ENCODE measurements at places on chromosomes 12 and 14.

GRCh38 chr12:113244478-113244958, 23.3 kb downstream of the TPCN1 start:
- DNase-seq: no peak

- DNase-seq: no peak
Observed at GRCh38 chr14:20631880-20632389, 9.6 kb downstream of the OR6S1 start.

- no peak for DNase-seq
Observed at GRCh38 chr12:122310626-122311333, 44.5 kb upstream of the VPS33A start.

DNA sequence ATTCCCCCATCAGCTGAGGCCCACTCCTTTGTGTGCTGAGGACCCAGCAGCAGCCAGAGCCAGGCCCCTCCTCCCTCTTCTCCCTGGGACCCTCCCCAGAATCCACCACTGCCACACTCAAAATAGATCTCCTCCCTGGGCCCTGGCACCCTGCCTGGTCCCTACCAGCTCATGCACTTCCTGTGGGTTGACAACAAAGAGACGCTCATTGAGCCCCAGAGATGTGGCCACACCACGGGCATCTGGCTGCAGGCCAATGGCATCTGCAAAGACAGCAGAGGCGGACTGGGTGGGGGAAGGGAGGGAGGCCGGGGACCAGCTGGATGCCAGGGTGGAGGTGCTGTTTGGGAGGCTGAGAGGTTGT, 16.0 kb upstream of the ENDOU start:
- no peak for DNase-seq

DNA sequence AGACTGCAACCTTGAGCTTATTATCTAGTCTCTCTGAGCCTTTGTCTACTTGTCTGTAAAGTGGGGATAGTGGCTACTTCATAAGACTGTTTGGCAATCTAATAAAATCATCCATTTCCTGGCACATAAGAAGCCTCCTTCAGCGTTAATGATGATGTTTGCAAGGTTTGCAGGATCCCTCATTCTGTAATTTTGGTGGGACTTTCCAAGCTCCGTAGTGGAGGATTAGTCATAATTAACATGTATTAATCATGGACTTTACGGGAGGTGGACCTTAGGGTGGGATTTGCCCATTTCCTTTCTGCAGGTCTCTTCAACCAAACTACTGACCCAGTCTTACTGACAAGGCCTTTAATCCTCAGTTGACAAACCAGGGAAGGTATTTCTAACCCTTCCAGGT, 66.2 kb downstream of the NTF3 start:
- DNase-seq: no peak

DNA sequence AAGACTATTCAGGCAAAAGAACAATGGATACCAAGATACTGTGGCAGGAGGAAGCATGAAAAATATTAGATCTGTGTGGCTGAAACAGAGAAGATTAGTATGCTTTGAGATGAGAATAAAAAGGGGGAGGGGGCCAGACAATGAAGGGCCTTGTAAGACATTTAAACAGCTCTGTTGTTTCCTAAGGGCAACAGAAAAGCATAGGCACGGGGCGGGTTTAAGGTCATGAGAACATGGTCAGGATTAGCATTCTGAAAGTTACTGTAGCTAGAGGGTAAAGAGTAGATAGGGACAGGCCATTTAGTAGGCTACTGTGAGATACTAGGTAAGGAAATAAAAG, 18.6 kb downstream of the INTS13 start:
- no peak for DNase-seq

GRCh38 chr12:123131291-123131832, 19.5 kb downstream of the PITPNM2 start:
- DNase-seq: no peak

- no peak for DNase-seq
Observed at GRCh38 chr14:93010130-93010499, 87.2 kb downstream of the CHGA start.

DNA sequence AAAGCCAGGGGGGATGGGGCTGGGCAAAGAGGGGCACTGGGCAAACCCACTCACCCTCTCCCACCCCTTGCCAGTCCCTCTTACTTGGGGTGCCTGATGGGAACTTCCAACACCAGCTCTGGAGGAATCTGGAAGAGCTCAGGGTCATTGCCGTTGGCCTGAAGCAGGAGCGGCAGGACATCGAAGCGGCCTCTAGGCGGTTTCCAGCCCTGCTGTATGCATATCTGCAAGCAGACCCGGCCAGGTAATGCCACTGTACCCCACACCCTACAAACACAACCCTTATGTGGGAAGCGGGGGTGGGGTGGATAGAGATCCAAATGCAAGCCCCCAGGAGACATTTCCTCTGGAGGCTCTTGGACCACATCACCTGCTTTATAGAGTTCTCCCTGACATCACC, 83.6 kb downstream of the NOS1 start:
- no peak for DNase-seq

DNA sequence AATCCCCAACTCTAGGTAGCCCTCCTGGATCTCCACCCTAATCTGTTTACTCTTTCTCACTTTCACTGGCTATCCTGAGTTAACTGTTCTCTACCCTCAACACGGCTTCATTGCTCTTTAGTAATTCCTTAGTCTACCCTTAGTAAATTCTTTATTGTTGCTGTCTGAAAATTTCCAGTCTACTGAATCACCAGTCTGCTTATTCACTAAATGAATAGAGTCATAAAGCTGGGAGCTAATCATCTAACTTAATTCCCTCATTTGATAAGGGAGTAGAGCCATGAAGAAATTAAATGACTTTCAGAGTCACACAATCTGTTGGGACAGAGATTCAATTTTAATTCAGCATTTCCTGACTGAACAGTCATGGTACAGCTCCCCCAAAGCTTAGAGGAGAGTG, 36.5 kb downstream of the YEATS4 start:
- no peak for DNase-seq

DNA sequence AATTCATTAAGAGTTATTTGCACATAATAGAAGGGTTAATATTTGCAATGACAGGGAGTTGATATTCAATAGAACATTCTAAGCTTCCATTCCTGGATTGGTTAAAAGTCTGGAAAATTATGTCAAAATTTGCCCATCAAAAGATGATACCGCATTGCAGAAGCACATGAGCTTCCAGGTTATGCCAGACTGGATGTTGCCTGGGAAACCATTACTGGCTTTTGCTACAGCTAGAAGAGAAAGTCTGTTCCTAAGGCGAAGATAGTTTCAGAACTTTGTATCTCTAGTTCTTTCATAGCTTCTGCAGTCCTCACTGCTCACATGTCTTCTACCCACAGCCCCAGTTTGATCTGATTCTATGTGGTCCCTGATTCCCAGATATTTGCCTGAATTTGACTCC, 122.4 kb upstream of the AMIGO2 start:
- no peak for DNase-seq

DNA sequence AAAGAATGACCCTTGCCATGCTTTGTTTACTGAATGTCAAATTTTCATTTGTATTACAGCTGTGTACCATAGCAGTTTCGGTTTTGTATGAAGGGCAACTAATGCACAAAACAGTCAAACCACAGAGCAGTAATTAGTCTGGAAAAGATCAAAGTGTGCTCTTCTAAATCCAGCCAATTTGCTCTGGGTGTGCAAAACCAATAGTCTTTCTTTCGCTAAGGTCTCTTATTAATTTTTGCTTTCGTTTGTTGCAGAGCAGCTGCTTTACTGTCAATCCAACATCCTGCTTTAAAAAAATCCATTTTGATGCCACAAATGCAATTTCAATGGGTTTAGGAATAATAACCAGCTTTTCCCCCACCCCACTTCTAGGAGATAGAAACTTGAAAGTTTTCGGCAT, 114.2 kb downstream of the BRMS1L start:
- DNase-seq: no peak

GRCh38 chr12:102885043-102885932, 31.8 kb downstream of the PAH start:
- no peak for DNase-seq

GRCh38 chr12:29234965-29235626, 86.0 kb downstream of the FAR2 start:
- DNase-seq: no peak

DNA sequence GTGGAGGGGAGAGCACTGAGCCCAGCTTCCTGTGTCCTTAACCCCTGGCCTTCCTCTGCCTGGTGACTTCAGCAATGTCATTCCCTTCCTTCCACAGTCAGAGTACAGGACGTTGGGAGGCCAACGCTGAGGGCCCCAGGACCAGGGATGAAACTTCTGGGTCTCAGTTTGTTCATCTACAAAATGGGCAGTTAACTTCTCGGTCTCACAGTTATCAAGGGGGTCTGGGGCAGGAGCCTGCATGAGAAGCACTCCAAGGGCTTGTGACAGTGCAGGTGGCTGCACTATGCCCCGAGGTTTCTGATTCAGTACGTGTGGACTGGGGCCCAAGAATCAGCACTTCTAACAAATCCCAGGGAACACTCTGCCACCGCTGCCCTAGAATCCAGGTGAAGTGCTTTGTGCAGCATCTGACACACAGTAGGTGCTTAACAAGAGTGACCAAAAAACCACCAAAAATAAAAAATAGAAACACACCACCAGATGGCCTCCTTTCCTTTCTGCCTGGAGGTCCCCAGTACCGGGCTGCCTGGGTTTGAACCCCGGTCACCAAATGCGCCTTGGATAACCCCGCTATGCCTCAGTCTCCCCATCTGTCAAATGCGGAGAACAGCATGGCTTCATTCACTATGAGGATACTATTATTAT, 80.4 kb downstream of the RFLNA start:
- DNase-seq: no peak

DNA sequence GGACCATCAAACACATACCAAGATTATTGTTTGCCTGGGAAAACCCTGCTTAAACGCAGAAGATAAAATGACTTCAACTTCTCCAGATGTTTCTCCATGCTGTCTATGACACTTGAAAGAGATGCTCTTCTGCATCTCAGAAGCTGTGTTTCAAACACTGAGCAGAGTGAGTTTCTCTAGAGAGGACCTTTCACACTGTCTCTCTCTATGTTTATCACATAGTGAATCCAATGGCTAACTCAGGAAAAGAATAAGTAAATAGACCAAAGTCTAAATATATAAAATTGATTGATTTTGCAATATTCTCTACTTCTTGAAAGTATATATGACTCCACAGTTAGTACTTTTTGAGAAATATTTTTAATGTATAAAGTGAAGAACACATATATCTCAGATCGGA, 325.6 kb upstream of the USP15 start:
- DNase-seq: no peak

DNA sequence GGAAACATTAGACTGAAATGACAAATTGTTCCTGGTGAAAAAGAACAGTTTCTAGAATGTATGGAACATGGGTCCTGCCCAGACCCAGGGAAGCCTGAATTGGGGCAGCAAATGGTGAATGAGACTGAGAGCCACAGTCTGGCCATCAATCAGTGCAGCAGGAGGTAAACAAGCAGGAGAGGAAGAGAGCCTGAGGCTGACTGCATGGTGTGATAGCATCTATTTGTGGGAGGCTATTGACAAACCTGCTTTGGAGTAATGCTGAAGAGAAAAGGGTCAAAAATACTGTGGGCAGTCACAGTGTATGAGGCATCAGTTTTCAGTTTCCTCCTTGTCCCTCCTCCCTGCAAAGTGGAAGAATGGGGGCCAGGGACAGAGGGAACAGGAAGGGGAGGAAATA, 136.8 kb downstream of the ANKS1B start:
- DNase-seq: no peak

DNA sequence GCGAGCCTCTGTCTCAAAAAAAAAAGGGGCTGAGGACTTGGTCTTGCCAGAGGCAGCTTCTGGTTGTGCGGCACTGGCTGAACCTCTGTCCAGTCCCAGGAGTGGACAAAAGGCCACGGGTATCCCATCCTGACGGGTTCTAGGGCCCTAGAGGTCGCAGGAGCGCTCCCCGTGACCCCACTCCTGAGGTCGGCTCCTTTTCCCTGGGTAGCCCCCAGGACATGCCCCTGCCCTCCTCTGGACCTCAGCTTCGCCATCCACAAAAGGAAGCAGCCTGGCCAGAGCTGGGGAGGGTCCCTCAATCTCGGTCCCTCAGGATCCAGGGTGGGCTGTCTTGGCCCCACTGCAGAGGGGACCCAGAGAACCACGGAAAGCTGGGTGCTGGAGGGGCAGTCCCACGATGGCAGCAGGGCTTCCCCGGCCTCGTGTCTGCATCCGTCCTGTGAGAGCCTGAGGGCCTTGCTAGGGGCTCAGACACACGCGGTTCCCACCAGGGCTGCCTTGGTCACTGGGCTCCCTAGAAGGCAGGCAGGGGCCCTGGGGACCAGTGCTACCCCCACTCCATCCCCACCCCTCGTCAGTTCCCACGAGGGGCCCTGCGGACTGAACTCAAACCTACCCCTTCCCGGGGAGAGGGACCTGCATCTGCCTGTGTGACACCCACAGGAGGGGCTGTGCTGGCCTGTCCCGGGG, 31.1 kb downstream of the ASCL4 start:
- DNase-seq: no peak

DNA sequence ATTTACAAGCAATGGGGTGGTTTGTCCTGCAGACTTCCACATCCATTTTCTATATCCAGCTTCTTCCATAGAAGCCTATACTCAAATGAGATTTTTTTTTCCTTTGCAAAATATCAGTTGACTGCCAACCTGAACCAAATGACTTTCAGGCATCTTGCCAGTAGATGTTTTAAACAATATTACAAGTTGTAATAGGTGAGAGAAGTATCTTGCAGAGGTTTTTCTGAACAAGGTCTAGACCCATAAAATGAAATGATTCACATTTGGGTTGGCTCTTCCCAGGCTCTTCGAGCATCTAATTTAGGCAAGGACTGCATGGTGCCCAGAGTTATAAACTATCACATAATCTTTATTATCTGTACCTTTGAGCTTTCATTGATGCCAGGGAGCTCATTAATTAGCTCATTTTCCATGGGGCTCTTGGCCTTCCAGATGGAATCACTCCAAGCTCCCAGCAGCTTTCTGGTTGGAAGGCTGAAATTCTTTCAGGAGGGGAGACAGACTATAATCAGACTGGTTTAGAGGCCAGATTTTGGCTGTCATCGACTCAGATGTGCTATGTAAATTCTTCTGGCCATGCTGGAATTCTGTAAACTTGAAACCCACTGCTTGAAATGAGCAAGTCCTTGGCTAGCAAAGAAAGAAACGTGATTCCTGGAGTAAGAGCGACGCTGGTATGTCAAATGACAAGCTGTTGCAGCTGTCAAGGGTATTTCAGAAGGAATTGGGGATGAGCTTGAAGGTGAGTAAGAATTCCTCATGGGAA, 32.2 kb upstream of the DICER1 start:
- no peak for DNase-seq

- DNase-seq: no peak
Observed at GRCh38 chr14:49860988-49861698, 8.6 kb upstream of the NEMF start.
